ENCODE measurements at places on chromosomes 3 and 15.

GRCh38 chr15:59501597-59501996 is 63.6 kb downstream of the FAM81A start:
- peak; percentile 28 for DNase-seq

DNA sequence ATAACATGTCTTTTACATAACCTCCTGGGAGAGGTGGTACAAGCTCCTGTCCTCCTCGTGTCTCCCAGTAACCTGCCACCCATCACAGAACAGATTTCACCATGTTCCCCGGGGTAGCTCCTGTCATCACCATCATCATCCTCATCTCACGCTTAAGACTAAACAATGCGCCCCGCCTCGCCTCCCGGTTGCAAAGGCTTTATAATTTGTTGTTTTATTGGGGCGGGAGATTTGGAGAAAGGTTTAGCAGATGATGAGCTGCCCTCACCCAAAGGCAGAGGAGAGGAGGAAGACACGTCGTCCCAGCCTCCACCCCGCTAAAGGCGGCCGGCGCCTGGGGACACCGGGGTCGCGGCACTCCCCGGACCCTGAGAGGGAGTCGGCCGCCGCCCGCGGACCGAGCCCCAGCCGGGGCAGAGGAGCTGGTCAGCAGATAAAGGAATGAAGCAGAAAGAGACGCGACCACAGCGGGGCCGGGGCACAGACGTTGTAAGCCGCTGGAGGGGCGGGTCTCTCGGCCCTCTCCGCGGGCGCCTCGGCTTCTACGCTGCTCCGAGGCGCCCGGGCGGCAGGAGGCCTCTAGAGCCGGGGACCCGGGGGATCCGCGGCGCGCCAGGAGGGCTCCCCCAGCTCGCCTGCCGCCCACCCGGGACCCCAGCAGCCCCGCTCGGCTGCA is 589 bp downstream of the HERC1 start:
- DNase-seq, result peak; percentile 49

DNA sequence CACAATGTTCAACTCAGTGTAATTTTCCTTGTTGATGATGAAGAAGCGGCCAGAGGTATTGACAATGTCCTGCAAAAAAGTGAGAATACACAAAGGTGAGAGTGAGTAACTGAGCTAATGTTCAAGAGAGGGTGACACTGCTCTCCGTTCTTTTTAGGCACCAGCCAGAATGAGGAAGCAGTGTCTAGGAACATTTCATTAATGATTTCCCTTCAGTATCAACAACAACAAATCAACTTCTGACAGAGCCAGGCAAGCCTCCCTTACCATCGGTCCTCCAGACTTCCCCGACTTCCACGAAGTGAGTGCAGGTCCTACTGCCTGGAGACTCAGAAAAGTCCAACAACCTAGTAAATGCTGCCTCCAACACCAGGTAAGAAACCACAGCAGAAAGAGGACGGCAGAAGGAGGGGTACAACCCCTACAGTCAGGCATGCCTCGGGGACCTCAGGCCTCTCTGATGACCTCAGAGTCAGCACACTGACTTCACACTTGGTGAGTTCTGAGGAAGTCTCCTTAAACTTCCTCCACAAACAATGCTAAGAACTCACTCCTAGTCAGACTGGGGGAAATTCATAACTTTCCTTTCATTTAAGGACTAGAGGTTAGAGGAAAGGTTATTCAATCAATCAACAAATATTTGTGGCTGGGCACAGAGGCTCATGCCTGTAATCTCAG is 62.7 kb downstream of the NPTN start:
- no peak for DNase-seq

DNA sequence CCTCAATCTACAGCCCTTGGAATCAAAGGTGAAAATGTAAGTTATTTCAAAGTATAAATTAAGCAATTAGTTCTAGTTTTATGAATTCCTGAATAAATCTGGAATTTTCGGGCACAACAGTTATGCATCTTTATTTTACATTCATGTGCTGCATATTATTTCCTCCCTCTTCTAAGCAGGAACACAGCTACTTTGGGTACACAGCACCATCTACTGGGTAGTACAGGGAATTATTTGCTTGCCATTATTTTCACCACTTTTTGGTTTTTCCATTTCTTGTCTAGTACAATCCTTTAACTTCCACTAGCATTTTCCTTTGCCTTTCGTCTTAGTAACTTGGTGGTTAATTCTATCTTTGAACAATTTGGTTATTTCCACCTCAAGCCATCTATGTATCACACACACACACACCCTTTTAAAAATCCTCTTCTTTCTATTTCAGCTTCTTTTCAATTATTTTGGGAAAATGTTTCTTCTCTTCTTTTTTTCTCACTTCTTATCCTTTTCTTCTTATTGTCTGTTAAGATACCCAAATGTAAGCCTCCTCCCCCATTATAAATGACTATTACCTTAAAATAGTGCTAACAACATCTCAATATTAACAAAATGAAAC is 451.0 kb downstream of the MFSD1 start:
- DNase-seq, result no peak

GRCh38 chr3:46464326-46465195 is at the start of gene LTF:
Gene LTF, minus strand, starts transcription at chr3:46464905. Its CDS starts 38 bp downstream, at chr3:46464867.
- DNase-seq, result no peak

DNA sequence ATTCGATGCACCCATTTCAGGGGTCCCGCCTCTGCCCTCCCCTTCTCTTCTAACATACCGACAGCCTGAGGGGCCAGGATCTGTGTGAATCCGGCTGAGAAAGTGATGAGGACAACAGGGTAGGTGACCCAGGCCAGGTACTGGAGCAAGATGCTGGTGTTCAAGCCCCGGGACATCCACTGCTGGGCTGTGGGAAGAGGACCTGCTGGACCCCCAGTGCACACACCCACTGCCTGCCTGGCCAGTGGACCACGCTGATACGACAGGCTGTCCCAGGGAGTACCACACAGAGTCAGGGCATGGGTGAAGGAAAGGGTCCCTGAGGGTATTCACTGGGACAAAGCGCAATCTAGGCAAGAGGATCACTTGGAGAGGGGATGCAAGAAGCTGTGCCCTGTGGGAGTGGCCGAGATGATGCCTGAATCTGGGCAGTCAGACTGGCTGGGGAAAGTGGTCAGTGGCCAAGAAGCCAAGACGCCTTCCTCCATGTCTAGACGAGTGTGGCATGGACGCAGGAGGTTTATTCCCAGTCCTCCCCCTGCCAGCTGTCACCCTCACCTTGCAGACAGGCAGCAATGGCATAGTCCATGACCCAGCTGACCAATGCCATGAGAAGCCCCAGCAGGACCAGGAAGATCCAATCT is 3.2 kb downstream of the CLCN2 start:
- DNase-seq, result no peak

DNA sequence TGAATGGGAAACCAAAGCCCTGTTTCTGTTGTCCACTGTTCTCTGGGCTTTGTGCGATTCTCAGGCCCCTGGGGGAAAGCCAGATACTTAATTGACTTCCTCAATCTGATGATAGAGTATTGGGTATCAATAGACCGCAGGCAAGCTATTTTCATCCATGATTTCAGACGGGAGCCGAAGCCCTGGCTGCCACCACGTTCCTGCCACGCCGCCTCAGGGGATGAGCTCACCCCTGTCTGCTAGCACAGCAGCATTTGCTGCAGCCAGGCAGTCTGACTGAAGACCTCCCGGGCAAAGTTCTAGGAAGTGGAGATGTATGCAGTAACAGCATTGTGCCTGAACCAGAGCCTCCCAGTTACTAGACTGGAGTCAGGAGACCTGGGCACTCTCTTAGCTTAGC is 69.8 kb downstream of the ISG20 start:
- DNase-seq, result no peak

- no peak for DNase-seq
Measured at GRCh38 chr15:101052681-101053121, 133.5 kb downstream of the LRRK1 start.

GRCh38 chr3:8952130-8952529 is 11.1 kb downstream of the RAD18 start:
- no peak for DNase-seq

- DNase-seq, result no peak
Measured at GRCh38 chr3:41836360-41837134, 125.4 kb downstream of the ULK4 start.

DNA sequence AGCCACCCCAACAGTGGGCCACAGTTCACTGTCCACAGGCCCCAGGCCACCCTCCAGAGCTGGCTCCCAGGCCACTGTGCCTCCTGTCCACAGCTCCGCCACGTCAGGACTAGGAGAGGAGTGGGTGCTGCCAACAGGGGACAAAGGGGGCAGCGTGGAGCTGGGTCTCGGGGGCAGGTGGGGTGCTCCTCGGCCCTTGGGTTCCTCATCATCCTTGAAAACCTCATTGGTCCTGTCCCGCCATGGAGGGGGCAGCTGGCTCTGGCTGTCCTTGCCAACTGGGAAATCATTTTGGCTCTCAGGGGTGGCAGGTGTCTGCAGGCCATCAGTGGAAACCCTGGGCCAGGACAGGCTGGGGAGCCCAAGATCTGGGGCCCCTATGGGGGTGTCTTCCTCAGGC is 45.2 kb downstream of the ADAMTS7 start:
- DNase-seq, result no peak

- no peak for DNase-seq
Measured at GRCh38 chr3:46398186-46398955, 8.5 kb downstream of the CCR5AS start.

GRCh38 chr3:59481776-59482400 is 432.1 kb upstream of the CFAP20DC start:
- DNase-seq, result no peak

DNA sequence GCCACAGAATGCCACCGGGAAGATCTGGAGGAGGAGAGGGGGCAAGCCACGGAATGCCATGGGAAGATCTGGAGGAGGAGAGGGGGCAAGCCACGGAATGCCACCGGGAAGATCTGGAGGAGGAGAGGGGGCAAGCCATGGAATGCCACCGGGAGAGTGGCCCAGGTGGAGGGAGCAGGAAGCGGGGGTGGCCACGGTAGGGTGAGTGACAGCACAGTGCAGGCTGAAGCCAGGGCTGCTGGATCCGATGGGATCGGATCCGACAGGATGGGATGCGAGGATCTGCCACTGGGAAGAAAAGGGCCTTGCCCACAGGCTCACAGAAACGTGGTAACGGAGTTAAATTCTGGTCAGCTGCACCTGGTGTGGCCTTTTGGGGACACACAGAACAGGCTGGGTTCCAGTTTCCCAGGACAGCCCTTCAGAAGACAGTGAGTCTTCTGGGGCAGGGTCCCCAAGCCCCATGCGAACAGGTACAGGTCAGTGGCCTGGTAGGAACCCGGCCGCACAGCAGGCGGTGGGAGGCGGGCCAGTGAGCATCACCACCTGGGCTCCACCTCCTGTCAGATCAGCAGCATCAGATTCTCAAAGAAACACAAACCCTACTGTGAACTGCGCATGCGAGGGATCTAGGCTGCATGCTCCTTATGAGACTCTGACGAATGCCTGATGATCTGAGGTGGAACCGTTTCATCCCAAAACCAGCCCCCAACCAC is 58.8 kb downstream of the XXYLT1 start:
- DNase-seq, result no peak

- no peak for DNase-seq
Measured at GRCh38 chr15:52765785-52766184, 24.4 kb downstream of the ONECUT1 start.

DNA sequence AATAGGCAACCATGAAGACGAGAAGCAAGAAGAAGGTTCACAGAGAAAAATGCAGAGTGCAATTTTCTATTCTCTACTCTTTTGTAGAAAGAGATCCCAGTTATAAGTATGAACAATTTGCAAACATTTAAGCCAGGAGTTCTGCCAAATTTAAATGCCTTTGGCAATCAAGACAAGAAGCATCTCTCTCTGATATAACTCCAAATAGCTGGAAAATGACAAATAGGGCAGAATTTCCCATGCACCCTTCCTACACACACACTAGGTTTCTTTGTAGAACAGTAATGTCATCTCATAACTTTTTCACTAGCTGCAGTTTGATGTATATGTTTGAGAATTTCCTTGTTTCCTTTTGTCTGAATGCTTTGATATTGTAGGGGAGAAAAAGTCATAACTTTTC is 333.5 kb upstream of the AZI2 start:
- no peak for DNase-seq

DNA sequence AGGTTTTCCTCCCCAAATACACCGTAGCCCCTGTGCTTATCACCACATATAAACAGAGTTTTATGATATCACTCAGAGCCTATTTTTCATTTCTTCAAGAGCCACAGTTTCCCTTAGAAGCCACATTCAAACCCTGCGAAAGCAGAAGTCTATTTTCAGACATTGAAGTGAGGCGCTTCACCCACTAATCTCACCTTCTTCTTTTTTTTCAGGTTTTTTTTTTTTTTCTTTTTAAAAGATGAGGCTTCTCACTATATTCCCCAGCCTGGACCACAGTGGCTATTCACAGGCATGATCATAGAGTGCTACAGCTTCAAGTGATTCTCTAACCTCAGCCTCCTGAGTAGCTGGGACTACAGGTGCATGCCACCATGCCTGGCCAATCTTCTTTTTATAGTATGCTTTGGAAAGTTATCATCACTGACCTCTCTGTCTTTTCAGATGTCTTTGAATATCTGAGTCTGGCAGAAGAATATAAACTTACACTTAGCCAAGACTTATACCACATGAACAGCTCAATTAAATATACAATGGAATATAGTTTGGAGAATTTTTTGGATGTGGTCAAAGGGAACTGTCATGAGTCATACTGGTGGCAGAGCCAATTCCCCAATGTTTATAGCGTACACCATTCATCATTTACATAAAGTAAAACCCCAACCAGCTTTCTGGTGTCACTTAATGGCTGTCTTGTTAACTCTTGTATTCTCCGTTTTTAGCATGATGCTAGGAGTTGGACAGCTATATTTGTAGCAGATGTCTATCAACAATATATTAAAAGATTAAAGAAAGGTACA is 59.7 kb upstream of the CCDC50 start:
- DNase-seq, result no peak

- no peak for DNase-seq
Measured at GRCh38 chr3:5314897-5315296, 127.4 kb downstream of the EDEM1 start.

- DNase-seq, result no peak
Measured at GRCh38 chr3:39671600-39671999, 137.8 kb upstream of the MYRIP start.

GRCh38 chr3:7562892-7563291 is 702.0 kb downstream of the GRM7 start:
- no peak for DNase-seq

GRCh38 chr3:34106879-34107278 is 308.4 kb downstream of the PDCD6IP start:
- DNase-seq, result peak; percentile 6

DNA sequence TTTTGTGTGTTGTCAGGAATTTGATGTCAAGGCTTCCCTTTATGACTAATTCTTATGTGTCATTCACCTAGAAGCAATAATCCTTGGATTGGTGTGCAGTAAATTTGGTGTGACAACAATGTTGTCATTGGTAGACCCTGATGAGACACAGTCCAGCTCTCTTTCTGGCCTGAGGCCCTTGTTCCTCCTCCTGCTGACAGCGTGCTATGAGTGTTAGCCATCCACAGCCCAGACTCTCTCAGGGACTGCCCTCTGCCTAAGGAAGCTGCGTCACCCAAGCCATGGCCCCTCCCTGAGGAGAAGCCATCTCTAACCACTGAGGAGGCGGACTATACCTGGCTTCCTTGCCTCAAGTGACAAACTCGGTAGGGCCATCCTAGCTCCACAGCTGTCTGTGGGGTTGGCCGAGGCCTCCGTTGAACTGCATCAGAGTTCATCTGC is 13.3 kb upstream of the TM4SF1 start:
- DNase-seq, result no peak

- peak; percentile 58 for DNase-seq
Measured at GRCh38 chr3:133930341-133930933, 34.8 kb upstream of the RAB6B start.
